A549 treated with AZD2906 at 1 μM for 4 hours (cell line): ENCODE measurements at places on chromosomes 3 and 15. TPM values are rescaled to one million over a fixed set of nuclear protein-coding genes. Genes with fewer than 3 reads are reported as not detected.

ANKUB1 gene
- not detected in 5 replicates for total RNA-seq

SLC9C1 gene
- total RNA-seq, result not detected in 5 replicates

IQCB1 gene
- 8.4 to 10.6 TPM (median 10.2 TPM) in 5 replicates for total RNA-seq

GPR149 gene
- total RNA-seq, result not detected in 5 replicates

SAMD7 gene
- total RNA-seq, result not detected in 5 replicates
